ENCODE measurements at places on chromosomes 4 and X. TPM values are rescaled to one million over a fixed set of nuclear protein-coding genes. Genes with fewer than 3 reads are reported as not detected.

DNA sequence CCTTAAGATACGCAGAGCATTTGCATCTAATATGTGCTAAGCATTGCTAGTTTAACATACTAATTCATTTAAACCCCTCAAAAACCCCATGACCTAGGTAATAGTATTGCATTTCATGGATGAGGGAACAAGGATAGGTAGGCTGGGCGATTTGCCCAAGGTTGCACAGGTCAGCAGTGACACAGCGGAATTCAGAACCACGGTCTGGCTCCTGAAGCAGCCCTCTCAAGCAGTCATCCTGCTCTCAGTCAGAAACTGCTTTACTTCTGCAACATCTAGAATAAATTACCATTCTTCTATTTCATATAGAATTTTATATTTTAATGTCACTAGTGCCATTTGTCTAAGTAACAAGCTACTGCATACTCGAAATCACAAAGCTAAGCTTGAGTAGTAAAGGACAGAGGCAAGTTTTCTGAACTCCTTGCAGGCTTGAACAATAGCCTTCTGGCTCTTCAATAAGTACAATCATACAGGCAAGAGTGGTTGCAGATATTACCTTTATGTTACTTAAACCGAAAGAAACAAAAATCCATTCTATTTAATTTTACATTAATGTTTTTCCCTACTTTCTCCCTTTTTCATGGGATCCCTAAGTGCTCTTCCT lies 555 bp upstream of the SPP1 start:
- no peak for DNase-seq

- DNase-seq = no peak
These were observed 81.3 kb upstream of the LIMCH1 start for GRCh38 chr4:41456559-41457101.

DNA sequence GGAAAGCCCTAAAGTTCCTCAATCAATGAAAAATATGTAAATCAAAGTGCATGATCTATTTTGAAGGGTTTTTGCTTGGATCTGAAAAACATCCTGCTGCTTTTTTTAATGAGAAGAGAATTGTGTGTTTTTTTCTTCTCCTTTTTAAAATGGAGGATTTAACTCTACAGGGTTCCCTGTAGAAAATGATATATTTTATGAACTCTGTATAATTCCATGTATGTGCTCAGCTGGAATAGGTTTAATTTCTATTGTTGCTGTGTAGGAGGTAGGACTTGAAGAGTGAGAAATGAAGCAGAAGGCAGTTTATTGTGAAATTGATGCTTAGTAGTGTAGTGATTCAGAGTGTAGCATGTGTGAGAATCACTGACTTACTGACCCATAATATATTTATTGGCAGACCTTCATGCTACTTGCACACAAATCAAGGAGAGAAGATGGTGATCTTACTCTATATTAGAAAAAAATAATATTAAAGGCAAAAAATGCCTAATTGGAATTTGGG lies 286.8 kb upstream of the FSTL5 start:
- no peak for DNase-seq

Gene DUSP9
- 0.26 TPM for polyA plus RNA-seq

- no peak for DNase-seq
These were observed 14.6 kb upstream of the MSANTD1 start for GRCh38 chr4:3234171-3235029.

DNA sequence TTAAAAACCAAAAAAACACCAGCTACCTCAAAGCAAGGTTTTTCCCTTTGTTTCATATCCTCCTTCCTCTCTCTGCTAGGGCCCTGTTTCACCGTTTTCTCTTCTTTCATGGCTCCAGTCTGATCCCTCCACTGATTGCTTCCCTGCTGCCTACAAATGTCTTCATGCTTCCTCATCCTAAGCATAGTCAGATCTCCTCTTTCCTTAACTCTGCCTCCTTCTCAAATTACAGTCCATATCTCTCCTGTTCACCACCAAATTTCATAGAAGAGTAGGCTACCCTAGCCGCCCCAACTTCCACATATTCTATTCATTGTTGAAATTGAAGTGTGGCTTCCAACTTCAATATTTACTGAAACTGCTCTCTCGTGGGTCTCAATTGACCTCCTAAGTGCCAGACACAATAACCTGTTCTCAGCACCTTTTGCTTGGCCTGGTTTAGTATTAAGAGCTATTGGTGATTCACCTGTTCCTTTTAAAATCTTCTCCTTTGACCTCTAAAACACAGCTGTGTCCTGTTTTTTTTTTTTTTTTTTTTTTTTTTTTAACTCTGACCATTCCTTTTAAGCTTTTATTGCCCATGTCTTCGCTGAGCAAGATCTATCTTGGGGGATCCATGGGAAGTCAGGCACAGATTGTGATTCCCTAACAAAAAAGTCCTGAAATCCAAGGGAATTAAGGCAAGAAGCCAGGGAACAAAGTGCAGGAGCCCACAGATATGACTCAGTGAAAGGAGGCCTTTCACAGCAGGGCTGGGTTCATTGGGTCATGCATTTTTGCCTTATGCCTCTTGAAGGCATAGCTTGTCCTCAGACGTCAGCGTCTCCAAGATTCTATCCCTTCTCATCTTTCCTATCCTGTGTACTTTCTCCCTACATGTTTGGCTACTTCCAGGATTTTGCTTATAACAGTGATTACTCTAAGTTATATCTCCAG lies 85.4 kb downstream of the RPS3A start:
- no peak for DNase-seq

- DNase-seq = no peak
These were observed 65.6 kb upstream of the BMP2K start for GRCh38 chr4:78710536-78710935.

Gene PDHA1
- polyA plus RNA-seq = 168 TPM

GRCh38 chr4:14125375-14126129 lies 498.0 kb upstream of the BOD1L1 start:
- DNase-seq = no peak
